ENCODE measurements at places on chromosomes 4 and X.

DNA sequence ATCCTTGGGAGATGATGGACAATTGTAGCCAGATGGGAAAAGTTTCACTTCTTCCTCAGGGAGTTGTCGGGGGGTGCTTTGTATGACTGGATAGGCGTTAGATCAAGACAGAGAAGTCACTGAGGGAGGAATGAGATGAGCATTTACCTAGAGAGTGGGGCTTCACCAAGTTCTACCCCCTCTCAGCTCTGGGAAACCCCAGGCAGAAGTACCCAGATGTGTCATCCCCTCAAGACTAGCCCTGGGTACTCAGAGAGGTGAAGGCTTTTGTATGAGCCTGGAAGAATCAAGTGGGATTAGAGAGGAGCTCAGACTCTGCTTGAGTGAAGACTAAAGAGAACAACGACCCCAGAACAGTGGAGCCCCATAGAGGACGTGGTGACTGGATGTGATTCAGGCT lies 1.9 kb downstream of the MAGEB1 start:
- no peak for DNase-seq

DNA sequence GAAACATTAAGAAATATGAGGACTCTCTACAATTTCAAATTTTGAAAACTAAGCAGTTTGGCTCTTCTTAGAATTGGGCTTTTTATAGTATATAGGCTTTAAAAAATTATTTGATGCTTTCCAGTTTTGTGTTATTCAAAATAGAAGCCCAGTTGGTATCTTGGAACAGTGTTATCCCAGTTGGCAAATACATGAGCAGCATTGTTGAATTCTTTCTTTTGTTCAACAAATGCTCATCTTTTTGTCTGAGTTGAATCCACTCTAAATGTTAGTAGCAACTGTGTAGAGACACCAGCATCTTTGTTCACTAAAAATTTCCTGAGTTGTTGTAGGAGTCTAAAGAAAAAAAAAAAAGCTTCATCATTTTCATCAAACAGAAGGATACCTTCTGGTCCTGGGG lies 41.0 kb upstream of the LIMCH1 start:
- no peak for DNase-seq

- no peak for DNase-seq
Observed at GRCh38 chrX:118802857-118803256, 20.8 kb upstream of the ZCCHC12 start.

DNA sequence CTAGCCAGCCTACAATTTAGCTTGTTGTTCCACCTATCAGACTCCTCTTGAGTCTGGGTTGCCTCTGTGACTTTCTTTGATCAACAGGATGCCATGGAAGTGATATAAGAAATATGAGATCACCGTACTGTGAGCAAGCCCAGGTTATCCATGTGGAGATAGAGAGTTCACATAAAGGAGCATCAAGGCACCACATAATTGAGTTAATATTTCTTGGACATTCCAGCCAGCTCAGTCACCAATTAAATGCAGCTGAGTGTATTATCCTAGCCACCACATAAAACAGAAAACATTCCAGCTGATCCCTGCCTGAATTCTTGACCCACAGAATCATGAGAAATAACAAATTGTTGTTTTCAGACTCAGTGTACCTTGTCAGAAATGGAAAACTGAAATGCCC lies 253.6 kb downstream of the PPP1R2C start:
- DNase-seq, result no peak
